RPMI7951 (cell line): ENCODE measurements at places on chromosomes 2 and 18.

GRCh38 chr2:32783933-32784332 lies 156.1 kb downstream of the TTC27 start:
- DNase-seq, result no peak

DNA sequence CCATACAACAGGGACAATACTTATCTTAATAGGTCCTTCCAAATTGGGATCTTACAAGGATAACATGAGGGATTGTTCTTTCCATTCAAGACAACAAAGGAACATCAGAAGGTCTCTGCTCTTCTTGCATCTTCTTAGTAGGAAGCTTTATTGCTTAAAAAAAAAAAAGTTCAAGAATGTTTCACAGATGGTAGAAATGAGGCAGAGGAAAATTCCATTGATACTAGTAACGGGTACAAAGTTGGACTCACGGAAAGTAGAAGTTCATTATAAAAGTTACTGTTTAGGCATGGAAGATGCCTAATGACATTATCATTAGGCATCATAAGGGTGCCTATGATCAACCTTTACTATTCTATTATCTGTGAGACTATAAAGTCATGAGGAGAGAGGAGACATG lies 136.2 kb downstream of the LAMA3 start:
- no peak for DNase-seq

GRCh38 chr2:64211276-64211921 lies 67.2 kb upstream of the PELI1 start:
- no peak for DNase-seq

GRCh38 chr2:151729837-151730236 lies 4.4 kb downstream of the NEB start:
- DNase-seq, result no peak

DNA sequence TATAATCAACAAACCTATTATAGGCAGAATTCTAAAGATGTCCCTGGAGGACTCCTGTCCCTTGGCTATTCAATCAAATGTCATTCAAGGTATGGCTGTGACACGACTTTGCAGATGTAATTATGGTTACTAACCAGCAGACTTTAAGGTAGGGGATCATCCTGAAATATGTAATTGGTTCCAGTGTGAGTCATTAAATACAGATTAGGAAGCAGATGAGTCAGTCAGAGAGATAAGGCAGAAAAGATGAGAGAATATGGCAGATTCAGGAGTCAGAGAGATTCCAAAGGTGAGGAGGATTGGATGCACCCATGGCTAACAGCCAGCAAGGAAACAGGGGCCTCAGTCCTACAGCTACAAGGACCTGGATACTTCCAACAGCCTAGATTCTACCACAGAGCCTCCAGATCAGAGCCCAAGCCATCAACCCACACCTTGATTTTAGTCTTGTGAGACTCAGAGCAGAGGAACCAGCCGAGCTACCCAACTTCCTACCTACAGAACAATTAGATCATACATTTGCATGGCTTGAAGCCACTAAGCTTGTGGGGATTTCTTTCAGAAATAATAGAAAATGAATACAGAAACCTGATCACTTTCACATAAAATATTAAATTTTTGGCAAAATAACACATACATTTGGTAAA lies 11.2 kb upstream of the PROM2 start:
- DNase-seq, result peak; percentile 25

DNA sequence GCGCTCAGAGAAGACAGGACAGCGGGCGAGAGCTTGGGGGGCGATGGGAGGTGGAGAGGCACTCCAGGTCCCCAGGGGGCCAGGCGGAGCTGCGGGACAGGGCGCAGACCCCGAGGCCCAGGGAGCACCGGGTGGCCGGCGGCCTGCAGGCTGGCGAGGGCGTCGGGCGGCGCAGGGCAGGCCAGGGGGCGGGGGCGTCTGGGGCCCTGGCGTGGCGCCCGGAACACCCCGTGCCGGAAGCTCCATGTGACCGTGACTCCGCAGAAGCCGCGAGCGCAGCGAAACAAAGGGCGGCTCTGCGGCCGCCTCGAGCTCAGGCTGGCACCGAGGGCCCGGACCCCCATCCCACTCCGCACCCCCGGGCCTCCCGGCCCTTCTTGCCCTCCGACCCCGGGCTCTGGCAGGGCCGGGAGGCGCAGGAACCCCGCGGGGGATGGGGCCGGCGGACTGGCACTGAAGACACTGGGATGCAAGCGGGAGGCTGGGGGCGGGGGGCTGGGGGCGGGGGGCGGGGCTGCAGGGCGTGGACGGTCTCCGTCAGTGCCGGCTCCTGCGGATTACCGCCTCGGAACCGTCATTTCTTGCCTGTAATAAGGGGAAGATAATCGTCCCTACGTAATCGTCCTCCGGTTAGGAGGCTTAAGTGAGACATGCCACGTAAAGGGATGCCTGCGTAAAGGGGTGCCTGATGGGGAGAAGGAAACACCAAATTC lies 19.1 kb downstream of the SH2D6 start:
- DNase-seq, result peak; percentile 84

DNA sequence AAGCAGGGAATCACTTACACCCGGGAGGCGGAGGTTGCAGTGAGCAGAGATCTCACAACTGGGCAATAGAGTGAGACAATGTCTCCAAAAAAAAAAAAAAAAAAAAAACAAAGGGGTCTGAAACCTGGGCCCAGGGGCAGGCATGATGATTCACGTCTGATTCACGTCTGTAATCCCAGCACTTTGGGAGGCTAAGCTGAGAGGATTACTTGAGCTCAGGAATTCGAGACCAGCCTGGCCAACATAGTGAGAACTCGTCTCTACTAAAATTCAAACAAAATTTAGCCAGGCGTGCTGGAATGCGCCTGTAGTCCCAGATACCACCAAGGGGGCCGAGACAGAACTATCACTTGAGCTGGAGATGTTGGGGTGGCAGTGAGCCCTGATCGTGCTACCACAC lies 30.3 kb downstream of the TEX44 start:
- DNase-seq, result no peak

DNA sequence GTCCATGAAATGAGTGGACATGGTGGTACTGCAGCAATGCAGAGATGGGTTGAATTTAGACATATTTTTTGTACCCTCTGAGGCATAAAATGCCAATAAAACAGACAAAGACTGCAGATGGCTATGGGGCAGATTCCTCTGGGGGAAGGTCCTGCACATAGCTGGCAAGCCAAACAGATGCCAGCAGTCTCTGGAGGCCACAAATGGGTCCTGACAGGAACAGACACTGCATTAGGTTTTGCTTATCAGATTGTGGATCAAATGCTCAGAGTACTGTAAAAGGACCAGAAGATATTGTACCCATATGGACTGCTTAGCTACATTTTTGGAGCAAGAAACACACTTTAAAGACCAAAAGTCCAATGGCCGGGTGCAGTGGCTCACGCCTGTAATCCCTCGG lies 40.9 kb upstream of the ORC2 start:
- no peak for DNase-seq

GRCh38 chr2:70766357-70767078 lies 1.5 kb downstream of the ADD2 start:
- no peak for DNase-seq

GRCh38 chr2:234836271-234836670 lies 115.5 kb upstream of the SH3BP4 start:
- DNase-seq, result no peak

GRCh38 chr2:61471905-61472805 lies 1.3 kb upstream of the USP34 start:
- peak; percentile 31 for DNase-seq

DNA sequence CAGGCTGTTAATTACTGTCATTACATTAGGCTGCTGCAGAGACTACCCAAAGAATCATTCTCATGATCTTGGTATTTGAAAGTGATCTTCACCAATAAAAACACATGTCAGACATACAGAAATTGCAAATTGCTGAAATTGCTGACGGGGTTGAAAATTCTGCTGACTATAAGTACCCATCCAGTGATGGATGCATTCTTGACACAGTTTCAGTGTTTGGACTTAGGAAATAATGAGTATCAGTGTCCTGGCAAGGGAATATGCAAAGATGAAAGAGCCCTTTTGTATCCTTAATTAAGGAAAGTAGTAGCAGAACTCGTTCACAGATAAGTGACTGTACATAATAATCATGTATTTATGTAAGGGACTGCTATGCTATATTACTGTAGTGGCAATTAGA lies 221.1 kb upstream of the ATP5MC3 start:
- DNase-seq, result peak; percentile 3

- DNase-seq, result no peak
Observed at GRCh38 chr18:31738460-31739407, 21.9 kb downstream of the SLC25A52 start.

GRCh38 chr2:236026841-236027240 lies 141.3 kb downstream of the GBX2 start:
- DNase-seq, result no peak
